ENCODE measurements at places on chromosomes 5 and 9.

GRCh38 chr9:112705768-112706427, 12.0 kb downstream of the INIP start:
- peak; percentile 32 for DNase-seq

DNA sequence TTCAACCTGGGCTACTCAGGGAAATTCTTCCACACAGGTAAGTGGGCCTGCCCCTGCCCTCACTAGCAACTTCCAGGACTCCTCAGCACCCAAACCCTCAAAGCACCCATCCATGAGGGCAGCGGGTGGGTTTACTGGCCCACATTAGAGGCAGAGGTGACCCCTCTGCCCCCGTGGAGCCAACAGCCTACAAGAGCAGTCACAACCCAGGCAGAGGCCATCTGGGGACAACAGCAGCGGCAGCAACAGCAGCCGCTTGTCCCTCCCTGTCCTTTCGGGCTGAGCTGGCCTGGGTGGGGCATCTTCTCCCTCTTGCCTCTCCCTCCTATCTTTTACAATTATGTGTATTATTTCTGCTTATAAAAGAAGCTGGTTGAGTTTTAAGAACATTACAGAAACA, 25.1 kb downstream of the NDST1 start:
- no peak for DNase-seq

DNA sequence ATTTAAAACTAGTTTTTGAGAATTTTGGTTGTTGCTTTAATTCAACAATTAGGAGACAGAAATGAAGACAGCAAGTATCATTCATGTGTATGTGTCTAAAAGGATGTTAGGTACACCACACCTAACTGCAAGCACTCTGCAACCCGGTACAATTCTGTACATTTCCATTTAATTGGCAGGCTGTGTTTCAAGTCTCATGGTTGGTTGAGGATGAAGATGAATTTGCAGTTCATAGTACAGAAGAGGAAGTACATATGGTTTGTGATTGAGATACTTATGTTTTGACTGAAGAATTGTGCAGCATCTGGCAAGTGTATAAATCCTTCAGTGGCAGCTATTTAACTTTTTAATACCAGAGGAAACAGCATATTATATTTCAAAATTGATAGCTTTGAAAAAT, 628.7 kb upstream of the ZNF608 start:
- DNase-seq, result no peak

DNA sequence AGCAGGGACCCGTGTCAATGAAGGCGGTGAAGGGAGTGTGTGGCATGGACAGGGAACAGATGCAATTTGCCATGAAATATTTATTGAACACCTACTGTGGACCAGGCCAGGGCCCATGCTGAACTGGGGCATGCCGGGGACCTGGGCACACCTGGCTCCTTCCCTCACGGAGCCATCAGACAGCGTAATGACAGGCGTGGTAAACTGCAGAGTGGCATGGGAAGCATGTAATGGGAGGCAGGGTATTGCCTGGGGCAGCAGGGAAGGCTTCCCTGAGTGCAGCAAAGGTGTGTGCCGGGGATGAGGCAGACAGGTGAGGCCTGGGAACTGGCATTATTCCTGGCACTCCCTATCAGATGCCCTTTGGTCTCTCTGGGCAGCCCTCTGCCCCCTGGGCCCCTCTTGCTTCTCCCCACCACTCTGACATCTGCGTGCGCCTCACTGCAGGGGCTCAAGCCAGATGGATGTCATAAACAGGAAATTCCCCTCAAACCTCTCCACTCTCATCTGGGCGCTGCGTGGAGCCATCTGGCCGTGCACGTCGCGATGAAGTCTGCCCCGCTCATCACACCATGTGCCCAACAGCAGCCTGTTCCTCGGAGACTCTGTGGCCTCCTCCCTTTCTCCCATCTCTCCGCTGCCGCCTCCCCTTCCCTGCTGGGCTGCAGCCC, 67.6 kb downstream of the HMCN2 start:
- no peak for DNase-seq

GRCh38 chr9:130583271-130583670, 3.9 kb downstream of the FUBP3 start:
- DNase-seq, result no peak

DNA sequence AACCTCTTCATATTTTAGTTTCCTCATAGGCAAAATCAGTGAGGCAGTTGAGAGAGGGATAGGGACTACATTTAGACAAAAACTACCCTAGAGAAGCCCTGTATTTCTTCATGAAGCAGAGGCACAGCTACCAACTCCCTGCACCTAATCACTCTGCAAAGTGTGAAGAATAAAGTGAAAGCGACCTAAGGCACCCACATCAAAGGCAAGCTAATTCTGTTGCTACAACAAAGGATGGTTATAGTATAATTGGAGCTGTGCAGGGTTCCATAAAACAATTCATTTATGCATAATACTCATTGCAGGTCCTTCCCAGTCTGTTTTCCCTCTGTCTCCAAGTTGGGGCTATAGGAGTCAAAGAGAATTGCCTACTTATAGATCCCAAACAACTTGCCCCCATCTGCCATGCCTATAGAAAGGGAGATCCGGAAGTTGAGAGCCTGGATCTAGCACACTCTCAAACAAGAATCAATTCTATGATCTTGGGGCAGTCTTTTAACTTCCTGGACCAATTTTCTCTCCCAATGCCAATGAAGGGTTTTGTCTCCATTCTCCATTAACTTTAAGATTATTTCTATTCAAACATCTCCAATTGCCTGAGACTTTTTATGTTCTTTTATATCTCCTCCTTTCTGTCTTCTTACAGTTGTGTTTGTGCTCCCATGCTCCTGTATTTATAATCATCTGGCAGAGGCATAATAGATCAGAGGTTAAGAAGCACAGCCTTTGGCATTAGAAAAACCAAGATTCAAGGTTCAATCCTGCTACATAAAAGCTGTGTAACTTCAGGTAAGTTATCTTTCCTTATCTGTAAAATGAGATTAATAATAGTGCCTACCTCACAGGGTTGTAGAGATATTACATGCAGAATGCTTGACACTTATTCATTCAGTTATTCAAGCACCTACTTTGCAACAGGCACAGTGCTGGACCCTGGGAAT, 56.0 kb upstream of the PTGER4 start:
- DNase-seq, result no peak

- DNase-seq, result no peak
These were observed 6.1 kb downstream of the DNAJB5 start for GRCh38 chr9:34995670-34996060.

DNA sequence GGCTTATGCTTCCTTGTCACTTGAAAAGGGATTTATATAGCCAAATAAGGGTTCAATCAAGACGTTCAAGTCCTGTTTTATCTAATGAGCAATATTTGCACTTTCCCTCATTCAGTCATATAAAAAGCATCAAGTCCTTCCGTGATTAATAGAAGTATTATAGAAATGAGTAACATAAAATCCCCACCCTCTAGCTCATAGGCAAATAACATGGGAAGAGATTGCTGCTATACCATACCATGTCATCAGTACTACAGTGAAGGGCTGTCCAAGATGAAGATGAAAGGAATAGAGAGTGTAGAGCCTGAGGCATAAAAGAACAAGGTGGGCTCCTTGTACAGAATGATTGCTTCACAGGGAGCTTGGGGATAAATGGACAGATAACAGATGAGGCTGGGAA, 20.4 kb upstream of the PAPPA start:
- DNase-seq, result no peak

GRCh38 chr9:101311191-101311590, 73.6 kb downstream of the BAAT start:
- no peak for DNase-seq

DNA sequence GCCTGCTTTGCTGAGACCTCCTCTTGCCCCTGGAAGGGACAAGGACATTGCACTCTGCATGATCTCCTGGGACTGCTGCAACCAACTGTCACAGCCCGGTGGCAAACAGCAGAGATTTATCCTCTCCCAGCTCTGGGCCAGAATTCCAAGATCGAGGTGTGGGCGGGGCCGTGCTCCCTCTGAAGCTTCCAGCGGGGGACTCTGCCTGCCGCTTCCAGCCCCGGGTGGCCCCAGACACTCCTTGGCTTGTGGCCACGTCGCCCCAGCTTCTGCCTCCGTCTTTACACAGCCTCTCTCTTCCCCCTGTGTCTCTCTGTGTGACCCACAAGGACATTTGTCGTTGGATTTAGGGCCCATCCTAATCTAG, 67.1 kb downstream of the COL5A1 start:
- DNase-seq, result no peak

DNA sequence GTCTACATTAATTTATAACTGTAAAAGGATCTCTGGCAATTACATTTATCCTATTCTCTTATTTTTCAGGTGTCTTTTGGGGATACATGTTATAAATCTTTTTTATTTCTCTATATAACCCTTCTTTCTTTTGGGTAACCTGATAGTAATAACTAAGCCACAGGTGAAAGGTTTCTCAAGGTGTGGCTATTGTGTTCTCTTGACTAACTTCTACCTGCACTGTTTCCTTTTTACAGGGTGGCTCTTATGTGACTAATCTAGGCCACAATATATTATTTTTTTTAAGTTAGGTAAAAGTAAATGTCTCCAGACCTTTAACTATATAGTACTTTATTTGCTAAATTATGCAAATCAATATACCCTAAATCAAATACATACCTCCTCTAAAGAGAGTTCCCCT, 193.2 kb downstream of the EFNA5 start:
- no peak for DNase-seq

DNA sequence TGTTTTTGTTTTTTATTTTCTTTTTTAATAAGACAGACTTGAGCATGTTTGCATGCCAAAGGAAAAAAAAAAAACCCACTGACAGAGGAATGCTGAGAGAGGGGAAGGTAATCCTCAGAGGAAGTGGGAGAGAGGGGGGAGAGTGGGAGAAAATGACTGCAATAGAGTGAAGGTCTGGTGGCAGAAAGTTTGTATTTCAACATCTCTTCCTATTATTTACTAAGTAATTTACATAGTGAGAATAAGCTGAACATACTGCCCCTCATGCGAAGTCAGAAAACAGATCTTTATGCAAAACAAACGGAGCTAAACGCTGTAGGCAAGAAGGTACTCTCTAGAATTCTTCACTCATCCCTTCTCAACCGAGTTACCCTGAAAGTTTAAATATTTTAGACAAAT, 45.0 kb downstream of the ELL2 start:
- DNase-seq, result no peak

DNA sequence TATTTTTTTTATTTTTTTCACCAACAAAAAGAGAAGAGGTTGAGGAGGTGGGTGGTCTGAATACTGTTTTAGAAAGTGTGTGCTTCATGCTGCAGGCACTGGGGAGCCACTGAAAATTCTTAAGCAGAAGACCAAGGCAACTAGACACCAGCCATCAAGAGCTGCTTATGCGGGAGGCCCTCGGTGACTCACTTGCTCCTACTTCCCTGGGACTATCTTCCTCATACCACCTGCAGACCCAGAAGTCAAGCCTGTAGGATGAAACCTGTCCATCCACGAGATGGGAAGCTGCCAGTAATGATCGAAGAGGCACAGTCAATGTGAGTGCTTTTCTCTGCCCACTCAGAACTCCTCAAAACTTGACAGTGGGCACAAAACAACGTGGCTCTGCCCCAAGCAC, 125.8 kb upstream of the SLC44A1 start:
- no peak for DNase-seq

DNA sequence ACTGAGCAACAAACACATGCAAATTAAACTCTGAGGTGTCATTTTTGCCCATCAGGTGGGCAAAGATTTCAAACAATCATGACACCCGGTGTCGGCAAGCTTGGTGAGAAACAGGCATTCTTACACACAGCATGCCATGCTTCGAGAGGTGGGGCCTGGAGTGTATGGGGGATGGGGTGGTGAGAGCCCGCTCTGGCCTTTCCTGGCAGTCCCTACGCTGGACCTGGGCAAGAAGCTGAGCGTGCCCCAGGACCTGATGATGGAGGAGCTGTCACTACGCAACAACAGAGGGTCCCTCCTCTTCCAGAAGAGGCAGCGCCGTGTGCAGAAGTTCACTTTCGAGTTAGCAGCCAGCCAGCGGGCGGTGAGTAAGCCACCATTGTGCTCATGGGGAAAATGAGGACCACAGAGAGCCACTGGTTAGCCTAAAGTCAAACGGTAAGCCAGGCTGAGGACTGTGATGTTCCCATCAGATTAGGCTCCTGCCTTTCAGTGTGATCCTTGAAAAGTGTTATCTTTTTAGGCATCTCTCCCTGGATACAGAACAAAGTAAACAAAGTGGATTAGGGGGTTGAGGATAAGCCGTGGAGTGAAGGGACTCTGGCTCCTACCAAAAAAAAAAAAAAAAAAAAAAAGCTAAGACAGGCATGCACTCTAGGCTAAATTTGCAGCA, 9.4 kb downstream of the MYOZ3 start:
- DNase-seq, result no peak

- no peak for DNase-seq
These were observed 68.4 kb downstream of the PBX3 start for GRCh38 chr9:125815568-125815967.

- no peak for DNase-seq
These were observed 299.8 kb downstream of the TMEM38B start for GRCh38 chr9:105993921-105994715.

DNA sequence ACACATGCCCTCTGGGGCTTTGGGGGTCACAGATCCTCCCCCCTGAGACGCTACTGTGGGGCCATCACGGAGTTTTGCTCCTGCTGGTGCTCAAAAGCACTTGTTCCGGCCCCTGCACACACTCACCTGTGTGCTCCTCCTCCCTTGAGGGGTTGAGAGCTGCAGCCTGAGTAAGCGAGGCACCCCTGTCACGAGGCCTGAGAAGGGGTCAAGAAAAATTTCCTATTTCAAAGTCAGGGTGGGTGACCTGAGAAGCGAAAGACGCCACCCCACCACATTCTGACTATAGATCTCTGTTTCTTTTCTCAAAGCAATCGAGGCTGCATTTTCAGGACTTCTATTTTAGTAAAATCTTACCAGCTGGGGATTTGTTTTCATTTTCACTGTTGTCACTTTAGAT, 138.5 kb downstream of the DCP2 start:
- DNase-seq, result no peak

- DNase-seq, result no peak
These were observed 8.6 kb downstream of the PDCD1LG2 start for GRCh38 chr9:5518937-5519319.

GRCh38 chr5:43007911-43008362, 32.2 kb downstream of the ANXA2R start:
- peak; percentile 53 for DNase-seq

DNA sequence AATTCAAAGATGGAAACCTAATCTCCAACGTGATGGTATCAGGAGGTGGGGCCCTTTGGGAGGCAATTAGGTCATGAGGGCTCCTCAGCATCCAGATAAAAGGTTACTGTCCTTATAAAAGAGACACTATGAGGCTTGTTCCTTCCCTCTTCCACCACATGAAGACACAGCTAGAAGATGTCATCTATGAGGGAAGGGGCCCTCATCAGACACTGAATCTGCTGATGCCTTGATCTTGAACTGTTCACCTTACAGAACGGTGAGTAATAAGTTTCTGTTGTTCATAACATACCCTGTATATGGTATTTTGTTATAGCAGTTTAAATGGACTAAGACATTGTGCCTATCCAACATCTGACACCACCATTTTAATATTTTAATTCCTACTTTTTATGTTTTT, 19.7 kb upstream of the CCNH start:
- no peak for DNase-seq

GRCh38 chr5:125043781-125044391, 297.4 kb upstream of the ZNF608 start:
- DNase-seq, result no peak

DNA sequence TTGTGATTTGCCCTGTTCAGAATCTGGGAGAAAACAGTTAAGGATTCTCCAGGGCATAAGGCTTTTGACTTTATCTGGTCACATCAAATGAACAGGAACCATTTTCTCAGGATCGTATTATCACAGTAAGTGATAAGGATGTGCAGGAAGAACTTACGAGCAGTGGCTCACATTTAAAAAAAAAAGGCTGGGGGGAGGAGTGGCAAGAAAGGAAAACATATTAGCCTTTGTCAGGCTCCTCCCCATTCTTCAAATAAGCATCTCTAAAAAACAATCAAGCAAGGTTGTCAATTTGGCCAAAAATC, 234.3 kb upstream of the TMEM161B start:
- DNase-seq, result no peak
